ENCODE measurements at places on chromosomes 6 and 20.

DNA sequence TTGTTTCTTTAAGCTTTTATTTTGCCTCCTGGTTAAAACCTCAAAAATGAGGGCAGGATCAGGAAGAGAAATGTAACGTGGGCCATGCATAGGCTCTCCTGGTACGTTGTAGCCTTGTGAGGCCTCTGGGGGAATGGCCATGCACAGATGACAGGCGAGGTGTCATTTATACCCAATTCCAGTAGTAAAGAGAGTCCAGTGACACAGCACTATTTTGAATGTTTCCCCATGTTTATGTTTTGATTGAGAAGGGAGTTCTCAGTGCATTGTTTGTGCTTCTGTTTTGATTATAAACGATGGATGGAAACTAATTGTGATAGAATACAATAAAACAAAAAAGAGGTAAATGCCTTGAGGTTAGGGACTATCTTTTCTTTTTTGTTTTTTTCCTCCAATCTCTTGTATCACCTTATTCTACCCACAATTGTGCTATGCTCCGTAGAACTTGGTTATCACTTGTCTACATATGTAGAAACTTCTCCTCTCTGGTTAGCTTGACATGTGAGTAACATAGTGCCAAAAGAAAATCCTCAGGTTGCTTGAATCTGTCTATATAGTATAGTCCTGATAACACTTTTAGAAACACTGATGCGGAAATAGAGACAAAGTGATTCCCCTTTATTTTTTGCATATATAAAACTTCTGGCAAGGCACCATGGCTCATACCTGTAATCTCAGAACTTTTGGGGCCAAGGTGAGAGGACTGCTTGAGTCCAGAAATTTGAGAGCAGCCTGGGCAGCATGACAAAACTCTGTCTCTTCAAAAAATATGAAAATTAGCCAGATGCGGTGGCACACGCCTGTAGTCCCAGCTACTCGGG lies 6.9 kb upstream of the SMIM28 start:
- no peak for DNase-seq

DNA sequence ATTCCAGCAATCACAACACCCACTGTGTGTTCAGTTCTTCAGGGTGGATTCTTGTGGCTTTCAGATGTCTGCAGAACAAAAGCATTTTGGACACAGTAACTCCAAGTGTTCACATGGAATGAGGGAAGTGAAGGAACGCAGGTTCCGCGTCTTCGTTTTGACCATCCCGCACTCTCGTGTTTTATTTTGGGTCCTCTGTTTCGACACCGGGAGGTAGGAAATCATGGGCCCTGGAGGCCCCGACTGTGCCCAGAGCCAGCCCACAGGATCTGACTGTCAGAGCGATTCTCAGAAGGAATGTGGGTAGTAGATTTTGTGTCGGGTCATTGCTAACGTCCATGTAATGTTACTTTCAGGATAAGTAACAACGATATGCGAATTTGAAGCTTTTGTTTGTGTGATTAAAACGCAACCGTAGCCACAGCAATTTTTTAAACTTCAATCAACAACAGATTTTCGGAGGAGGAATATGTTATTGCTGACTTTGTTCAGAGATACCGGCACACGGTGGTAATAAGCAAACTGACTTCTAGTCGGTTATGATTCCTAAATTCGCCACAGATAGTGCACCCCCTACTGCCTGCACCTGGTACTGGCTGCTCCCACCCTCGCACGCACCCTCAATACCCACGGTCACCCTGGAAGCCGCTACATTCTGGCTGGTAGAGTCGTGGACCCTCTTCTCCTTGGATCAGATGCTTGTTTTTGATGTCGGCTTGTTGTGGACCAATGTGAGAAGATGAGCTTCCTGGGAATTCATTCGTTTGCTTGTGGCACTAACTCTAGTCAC lies 10.5 kb downstream of the NPEPL1 start:
- no peak for DNase-seq

GRCh38 chr6:4021854-4022695 lies 56.9 kb downstream of the FAM217A start:
- no peak for DNase-seq

GRCh38 chr6:106886922-106887797 lies 87.4 kb downstream of the CD24 start:
- DNase-seq, result no peak

- no peak for DNase-seq
These were observed 301.2 kb downstream of the RNGTT start for GRCh38 chr6:88662163-88662580.

GRCh38 chr20:33317424-33318095 lies 34.5 kb downstream of the BPIFB1 start:
- DNase-seq, result no peak

DNA sequence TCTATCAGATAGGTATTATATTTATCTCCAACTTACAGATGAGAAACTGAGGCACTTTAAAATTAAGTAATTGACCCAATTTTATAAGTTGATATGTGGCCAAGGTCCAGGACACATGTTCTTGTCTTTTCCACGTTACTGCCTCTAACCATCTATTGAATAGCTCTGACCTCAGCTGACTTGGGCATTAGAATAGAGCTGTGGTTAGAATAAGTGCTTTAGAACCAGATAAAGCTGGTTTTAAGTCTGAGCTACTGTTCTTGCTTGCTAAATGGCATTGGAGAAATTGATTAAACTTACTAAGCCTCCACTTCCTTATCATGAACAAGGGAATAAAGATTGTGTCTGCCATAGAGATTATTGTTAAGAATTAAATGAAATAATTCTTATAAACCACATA lies 147.8 kb upstream of the DTNBP1 start:
- no peak for DNase-seq

DNA sequence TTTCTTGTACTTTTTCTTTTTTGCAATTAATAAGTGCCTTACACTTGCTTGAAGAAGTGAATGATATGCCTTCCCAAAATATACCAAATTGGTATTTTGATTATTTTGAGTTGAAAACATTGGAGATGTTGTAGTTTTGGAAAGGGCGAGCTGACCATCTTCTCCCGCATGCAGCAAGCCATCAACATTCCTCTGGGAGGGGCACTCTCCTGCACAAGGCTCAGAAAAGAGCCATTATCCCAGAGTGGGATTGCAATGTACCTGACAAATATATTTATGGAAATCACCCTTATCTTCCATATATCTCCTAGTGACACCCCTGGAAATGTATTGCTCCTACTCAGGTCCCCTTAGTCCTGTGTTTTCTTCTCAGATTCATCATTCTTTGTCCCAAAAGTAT lies 22.8 kb upstream of the PNRC1 start:
- DNase-seq, result no peak
